ENCODE measurements at places on chromosomes 1 and 21.

DNA sequence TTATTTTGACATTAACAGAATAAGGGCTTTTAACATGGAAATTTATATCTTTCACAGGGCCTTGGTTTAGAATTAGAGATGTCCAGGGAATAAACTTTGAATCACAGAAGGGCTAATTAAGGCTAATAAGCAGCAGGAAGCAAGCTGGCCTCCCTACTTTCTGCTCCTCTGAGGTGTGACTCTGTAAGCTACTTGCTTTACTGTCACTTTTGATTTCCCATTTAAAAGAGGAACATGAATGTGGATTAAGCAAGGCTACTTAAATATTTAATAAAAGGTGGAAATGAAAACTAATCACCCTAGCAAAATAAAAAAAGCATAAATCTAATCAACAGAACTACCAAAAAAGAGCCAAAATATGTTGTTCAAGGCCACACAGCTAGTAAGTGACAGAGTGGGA is 28.9 kb upstream of the CD5L start:
- no peak for DNase-seq

GRCh38 chr1:24564695-24565094 is 8.8 kb downstream of the NCMAP start:
- no peak for DNase-seq

DNA sequence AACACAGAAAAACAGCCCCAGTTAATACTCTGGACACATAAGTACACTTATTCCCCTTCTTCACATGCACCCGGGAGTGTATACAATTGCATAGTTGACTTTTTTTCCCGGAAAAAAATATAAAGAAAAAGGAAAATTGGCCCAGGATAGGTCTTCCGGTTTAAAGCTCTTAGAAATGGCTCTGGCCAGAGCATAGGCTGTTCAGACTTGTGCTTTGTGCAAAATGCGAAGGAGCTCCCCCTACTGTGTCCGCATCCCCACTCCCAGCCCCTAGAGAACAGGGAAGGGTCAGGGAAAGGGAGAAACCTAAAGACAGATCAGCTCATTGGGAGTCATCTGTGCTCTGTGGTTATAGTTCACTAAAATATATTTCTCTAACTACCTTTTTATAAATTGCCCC is 5.5 kb upstream of the MTMR11 start:
- no peak for DNase-seq

- no peak for DNase-seq
Measured at GRCh38 chr1:29249170-29249691, 12.9 kb downstream of the PTPRU start.

- DNase-seq, result peak; percentile 26
Measured at GRCh38 chr21:45617021-45617921, 26.3 kb upstream of the PCBP3 start.

DNA sequence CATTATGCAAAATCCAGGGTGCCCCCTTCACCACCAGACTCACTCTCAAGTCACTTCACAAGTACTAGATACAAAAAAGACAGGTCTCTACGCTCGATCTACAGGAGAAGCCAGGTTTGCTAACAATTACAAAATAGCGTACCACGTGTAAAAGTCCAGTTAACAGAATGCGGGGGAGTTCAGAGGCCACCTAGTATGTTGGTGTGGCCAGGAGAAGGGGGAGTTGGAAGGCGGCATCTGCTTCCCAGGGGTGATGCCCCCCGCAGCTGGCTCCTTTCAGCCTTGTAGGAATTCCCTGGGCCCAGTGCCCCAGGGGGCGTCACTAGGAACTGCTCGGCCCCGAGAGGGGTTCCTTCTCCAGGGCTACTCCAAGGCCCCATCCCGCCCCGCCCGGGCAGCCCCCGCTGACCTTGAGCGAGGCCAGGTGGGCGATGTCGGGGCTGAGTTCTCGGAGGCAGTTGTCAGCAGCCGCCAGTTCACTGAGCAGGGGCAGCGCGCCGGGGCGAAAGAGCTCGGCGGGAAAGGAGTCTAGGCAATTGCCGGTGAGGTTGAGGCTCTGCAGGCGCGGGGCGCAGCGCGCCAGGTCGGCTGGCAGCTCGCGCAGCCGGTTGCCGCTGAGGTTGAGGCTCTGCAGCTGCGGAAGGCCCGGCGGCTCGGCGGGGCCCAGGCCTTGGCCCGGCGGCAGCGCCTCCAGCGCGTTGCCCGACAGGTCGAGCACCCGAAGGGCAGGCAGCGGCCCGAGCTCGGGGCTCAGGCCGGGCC is 664 bp downstream of the LRRC47 start:
- peak; percentile 39 for DNase-seq

GRCh38 chr1:94231746-94232145 is 5.6 kb downstream of the ARHGAP29 start:
- no peak for DNase-seq

DNA sequence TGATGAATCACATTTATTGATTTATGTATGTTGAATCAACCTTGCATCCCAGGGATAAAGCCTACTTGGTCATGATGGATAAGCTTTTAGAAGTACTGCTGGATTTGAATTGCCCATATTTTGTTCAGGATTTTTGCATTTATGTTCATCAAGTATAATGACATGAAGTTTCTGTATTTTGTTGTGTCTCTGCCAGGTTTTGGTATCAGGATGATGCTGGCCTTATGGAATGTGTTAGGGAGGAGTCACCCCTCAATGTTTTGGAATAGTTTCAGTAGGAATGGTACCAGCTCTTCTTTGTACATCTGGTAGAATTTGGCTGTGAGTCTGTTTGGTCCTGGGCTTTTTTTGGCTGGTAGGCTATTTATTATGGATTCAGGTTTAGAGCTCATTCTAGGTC is 1643.1 kb upstream of the B3GALT2 start:
- no peak for DNase-seq

GRCh38 chr1:201506092-201506491 is 831 bp downstream of the CSRP1 start:
- DNase-seq, result no peak

DNA sequence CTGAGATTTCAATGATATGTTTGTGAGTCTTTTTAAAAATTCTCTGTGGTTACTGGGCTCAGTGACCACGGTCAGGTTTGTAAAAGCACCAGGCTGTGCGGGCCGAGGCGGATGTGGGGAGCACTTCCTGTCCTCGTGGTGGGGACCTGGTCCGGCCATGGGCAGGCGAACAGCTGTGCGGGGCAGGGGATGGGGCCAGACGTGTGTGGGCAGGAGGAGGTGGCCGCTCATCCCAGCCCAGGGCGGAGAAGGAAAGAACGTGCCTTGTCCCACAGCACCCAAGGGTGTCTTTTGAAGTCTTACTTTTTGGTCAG is 5.2 kb upstream of the OXCT2 start:
- DNase-seq, result peak; percentile 19

GRCh38 chr1:223515421-223515820 is 122.2 kb downstream of the CCDC185 start:
- no peak for DNase-seq

GRCh38 chr1:222552882-222553281 is 5.0 kb upstream of the HHIPL2 start:
- DNase-seq, result no peak

GRCh38 chr1:107990606-107991005 is 25.6 kb upstream of the VAV3 start:
- DNase-seq, result no peak

DNA sequence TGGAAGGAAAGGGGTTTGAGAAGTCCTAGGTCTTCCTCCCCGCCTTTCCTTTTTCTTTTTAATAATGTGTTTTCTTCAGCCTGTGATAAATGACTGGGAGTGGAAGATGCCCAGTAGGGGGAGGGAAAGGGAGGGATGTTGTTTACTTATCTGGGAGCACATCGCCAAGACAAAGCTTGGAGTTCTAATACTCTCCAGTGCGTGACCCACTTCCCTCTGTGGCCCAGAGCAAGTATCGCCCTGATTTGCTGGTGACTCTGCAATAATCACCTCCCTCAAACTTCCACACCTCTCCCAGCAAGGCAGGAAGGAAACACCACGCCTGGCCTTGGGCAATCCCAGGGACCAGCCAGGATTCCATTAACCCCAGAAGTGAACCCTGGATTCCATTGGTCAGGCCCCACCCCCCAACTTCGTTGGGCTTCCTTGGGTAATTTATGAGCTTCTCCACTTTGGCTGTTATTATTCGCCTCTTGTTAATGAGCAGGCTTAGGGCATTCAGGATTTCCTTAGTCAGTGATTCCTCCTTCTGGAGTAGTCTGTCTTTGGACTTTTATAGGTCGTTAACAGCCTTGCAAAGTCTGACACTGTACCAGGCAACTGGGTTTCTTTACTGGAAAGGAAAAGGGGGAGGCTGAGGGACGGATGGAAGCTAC is 24.3 kb upstream of the GRHL3 start:
- no peak for DNase-seq

DNA sequence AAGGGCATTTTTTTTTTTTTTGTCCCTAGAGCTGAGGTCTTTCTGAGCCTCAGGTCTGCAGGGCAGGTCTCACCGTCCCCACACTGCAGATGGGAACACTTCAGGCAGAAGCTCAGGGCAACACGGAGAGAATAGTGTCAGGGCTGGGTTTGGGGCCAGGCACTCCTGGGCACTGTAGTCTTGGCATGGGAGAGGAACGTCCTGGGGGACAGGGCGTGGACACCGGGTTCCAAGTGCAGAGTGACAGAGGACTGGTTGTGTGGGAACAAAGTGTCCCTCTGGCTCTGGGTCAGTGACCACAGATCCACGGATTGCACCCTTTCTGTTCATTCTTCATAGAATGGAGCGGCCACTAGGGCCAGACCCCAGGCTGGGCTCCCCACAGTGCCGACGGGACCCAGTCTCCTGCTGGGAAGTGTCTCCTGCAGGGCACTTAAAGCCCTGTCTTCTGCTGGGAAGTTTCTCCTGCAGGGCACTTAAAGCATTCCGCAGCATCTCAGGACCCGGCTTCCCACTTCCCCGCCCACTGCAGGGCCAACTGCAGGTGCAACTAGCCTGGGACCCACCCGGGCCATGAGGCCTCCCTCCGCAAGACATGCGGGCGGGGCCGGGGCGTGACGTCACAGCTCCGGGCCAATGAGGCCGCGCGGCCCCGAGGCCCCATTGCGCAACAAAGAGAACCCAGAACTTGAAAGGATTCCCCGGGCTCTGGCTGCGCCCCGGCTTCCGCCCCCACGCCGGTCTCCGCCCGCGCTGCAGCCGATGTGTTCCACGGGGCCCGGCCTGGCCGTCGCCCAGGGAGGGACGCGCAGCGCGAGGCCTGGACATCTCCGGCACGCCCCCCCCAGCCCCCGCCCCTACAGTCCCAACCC is 1.2 kb downstream of the GPR153 start:
- peak; percentile 83 for DNase-seq

DNA sequence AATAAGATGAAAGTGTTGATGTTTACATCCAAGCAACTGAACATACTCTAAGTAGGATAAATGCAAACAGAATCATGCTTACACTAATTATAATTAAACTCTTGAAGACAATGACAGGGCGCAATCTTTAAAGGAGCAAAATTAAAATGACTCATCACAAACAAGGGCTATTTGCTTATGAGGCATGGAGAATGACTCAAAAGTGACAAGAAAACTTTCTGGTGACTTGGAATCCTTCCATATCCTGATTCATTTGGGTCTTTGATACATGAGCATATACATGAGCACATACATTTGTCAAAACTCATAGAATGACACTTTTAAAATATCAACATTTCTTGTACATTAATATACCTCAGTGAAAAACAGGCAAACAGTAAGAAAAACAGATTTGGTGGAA is 1632.3 kb downstream of the KCNT2 start:
- no peak for DNase-seq

GRCh38 chr21:34983680-34984086 is 65.4 kb downstream of the RUNX1 start:
- DNase-seq, result peak; percentile 22

DNA sequence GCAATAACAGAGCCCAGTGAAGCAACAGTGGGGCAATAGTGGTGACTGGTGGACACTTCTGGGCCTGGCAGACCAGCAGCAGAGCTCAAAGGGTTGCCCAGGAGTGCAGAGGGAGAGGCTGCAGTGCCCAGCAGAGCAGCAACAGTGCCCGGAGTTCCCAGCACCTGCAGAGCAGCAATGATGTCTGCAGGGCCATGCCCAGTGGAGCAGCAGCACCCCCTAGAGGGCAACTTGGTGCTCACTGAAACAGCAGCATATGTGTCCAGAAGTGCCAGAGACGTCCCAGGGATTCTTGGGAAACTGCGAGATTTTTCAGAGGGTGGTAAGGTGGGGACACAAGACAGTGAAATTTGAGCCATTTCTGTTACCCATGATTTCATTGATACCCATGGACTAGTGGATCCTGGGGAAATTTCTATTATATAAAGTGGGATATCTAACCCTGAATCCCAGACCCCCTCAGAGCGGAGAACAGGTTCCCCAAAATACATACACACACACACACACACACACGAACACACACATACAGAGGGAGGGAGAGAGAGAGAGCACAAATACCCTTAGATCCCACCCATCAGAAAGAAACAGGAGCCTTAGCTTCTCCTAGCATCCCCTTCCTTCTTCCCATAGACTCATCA is 156.9 kb upstream of the GJB5 start:
- DNase-seq, result peak; percentile 80

DNA sequence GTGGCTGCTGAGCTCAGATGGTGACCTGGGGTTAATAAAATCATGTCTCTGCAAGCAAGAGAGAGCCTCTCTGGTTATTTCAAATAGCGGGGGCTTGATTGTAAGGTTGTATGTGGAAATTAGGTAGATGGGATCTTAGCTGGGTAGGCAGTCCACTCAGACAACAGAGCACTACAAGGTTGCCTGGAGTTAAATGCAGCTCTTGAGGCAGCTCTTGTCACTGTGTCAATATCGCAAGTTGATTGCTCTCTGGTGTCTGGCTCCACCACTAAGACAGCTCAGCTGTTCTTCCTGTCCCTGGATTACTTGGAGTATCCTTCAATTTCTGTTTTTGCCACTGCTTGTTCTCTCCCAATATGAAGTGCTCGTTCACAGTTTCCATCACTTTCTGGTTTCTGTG is 93.8 kb downstream of the C21orf91 start:
- no peak for DNase-seq
